Stimulated activated CD4-positive, alpha-beta T cell treated with anti-CD3 and anti-CD28 coated beads, Interleukin-4, amount 100 ng/mL, for 4 hours (primary cell): ENCODE measurements at places on chromosomes 2 and 18.
A peak's percentile ranks its signal among the peaks of the same experiment; 100 is the strongest.

DNA sequence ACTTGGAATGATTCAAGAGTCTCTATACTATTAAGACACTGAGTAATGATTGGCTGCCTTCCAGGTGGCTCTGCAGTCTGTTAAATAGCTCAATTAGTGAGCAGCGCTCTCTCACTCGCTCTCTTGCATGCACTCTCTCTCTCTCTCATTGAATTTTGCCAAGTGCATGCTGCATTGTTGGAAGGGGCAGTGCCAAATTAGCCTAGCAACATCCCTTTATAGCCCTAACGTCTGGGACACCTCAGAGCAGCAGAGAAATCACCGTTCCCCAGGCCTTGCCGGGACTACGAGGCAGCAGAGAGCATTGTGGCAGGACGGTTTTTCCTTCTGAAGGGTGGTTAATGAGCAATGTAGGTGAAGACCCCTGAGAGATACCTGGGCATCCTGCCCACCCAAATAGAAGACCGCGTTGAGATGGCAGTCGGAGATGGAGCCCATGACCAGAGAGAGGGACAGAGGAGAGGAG lies 447.6 kb upstream of the POU3F3 start:
- no peak for DNase-seq

GRCh38 chr2:233435436-233436190 lies 81.3 kb downstream of the DGKD start:
- no peak for DNase-seq

DNA sequence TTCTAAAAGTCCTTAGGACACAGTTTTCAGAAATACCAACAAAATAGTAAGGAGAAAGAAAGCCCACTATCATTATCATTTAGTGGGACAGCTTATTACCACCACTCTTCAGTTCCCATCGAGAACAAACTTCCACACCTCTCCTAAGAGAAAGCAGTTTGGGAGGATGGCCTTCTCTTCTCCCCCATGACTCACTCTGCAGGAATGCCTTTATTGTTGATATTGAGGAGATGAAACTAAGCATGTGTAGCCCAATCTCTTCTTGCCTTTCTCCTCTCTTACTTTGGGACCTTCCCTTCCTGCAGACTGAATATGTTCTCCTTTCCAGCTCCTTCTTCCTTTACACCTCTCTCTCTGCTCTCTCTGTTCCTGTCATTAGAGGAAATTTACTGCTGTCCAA lies 30.0 kb upstream of the ERMN start:
- DNase-seq: no peak

GRCh38 chr18:79587226-79587741 lies 92.3 kb upstream of the CTDP1 start:
- no peak for DNase-seq

GRCh38 chr2:20576598-20577115 lies 74.2 kb downstream of the HS1BP3 start:
- peak; percentile 32 for DNase-seq

GRCh38 chr2:143522699-143523098 lies 393.5 kb downstream of the ARHGAP15 start:
- DNase-seq: no peak

- DNase-seq: no peak
Measured at GRCh38 chr2:79580175-79580574, 67.3 kb downstream of the CTNNA2 start.

GRCh38 chr2:239548451-239548871 lies 147.6 kb upstream of the HDAC4 start:
- DNase-seq: peak; percentile 56

- no peak for DNase-seq
Measured at GRCh38 chr2:25405611-25406295, 64.0 kb upstream of the DNMT3A start.

DNA sequence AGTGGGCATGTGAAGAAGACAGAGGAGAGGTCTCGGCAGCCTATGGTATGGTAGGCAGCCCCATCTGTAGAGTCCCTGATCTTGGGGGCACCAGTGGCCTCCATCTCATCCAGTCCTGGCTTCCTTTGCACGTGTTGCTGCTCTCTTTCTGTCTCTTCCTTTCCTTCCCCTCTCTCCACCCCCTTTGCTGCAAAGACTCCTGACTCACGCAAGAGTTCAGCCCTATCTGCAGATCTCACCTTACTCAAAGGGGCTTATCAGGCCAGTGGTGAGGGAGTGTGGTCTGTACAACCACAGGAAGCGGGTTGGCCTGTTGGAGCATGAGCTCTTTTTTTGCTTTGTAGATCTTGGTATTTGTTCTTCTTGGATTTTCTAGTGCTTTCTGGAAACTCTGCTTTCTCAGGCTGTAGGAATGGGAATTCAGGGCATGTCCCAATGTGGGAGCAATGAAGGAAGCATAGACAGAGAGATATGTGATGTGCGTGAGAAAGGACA lies 14.6 kb upstream of the NT5DC4 start:
- no peak for DNase-seq

DNA sequence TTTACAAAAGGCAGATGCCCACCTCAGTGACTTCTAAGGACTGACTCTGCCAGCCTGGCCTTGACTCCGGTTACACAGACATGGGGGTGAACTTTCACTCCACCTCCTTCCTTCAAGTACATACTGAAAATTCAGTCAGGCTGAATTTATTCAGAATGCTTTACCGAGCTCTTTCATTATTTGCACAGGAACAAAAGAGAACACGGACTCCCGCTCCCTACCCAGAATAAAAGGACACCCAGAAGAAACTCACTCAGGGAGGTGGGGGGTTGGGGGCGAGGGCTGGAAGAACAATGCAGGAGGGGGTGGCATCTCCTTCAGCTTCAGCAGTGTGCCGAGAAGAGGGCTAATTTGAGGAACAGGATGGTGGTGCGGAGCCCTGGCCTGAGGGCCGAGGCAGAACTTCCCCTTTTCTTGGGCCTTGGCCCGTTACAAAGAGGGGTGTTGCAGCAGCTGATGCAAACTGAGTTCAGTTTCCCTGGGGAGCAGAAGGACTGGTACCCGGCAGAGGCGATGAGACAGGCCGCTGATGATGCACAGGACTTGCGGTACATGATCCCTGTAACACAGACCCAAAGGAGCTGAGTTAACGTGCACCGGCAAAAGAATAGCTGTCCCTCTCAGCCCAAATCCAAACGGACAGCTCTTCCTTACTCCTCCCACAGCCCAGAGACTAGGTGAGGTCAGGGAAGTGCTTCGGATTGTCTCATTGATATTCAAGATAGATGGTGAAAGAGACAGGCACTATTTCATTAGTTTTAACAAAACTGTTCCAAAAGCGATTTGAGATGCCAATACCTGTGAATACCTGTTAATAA lies 24.1 kb downstream of the LYPD1 start:
- no peak for DNase-seq

DNA sequence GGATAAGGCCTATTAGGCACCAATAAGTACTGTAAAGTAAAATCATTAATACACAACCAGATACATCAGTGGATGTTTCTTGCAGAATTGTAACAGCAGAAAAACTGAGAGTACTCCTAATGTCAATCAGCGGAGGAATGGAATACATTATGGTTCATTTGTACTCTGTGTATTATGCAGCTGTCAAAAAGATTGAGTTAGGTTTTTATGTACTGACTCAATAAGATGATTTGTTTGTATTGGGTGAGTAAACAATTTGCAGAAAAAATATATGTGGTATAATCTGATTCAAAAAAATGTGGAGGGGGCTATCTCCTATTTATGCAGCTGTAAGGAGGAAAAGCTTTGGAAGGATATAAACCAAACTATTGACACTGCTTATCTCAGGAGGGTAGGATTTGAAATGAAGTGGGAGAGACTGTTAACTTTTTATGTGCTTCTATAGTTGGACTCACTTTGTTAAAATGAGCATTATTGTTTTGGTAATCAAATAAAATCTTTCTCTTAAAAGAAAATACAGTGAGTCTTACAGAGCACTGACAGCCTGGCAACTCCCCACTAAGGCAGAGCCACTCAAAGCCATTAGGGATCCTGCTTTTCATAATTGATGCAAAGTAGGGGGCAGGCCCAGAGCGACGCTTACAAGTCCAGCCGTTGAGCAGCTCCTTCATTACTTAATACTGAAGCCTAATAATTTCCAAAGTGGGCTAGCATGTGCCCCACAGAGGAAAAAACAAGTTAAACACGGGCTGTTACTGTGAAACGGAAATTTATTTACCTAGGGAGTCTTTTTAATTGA lies 168.8 kb downstream of the PHLPP1 start:
- no peak for DNase-seq

- DNase-seq: no peak
Measured at GRCh38 chr2:57180042-57180567, 866.5 kb upstream of the VRK2 start.

- DNase-seq: no peak
Measured at GRCh38 chr2:28868611-28869010, 1.5 kb downstream of the TRMT61B start.

GRCh38 chr2:85792783-85793441 lies 39.1 kb downstream of the ATOH8 start:
- no peak for DNase-seq

- no peak for DNase-seq
Measured at GRCh38 chr2:20514596-20515269, 67.9 kb downstream of the RHOB start.

DNA sequence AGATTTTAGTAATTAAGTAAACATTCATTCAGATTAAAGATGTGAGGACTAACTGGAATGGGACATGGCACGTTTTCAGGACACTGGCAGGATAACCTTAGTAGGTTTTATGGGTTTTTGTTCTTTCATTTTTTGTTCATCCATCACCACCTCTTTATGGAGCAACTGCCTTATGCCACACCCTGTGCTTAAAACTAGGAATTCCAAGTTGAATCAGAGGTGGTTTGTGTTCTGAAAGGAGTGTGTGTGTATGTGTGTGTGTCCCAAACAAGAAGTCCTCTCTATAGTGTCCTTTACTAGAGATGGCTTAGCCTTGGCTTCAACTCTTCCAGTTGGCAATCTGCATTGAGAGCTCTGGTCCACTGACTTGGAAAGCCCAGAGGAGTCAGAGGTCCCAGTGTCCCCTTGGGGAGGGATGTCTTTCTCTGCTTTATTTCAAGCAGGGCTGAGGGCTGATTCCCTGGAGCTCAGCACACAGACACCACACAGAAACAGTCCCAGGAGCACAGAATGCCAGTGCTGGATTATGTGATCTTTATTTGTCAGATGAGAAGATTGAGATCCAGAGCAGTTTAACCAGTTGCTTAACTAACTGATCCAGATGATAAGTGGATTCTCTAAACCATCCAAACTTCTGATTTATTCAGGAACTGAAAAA lies 25.2 kb downstream of the RHOB start:
- DNase-seq: no peak

DNA sequence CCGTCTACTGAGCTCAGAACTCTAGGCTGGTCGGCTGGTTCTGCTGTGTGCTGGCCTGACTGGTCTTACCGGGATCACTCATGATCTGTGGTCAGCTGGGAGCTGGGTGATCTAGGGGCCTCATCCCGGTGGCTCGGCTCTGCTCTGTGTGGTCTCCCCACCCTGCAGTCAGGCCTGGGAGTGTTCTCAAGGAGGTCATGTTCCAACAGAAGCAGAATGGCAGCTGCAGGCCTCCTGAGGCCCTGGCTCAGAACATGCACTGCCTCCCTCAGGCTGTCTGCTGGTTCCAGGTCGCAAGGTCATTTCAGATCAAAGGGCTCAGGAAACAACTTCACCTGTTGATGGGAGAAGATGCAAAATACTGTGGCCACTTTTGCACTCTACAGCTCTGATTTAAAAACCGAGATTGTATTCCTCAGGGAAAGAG lies 81.1 kb upstream of the RFX8 start:
- DNase-seq: no peak

- DNase-seq: no peak
Measured at GRCh38 chr2:135870571-135870970, 5.7 kb downstream of the MCM6 start.

DNA sequence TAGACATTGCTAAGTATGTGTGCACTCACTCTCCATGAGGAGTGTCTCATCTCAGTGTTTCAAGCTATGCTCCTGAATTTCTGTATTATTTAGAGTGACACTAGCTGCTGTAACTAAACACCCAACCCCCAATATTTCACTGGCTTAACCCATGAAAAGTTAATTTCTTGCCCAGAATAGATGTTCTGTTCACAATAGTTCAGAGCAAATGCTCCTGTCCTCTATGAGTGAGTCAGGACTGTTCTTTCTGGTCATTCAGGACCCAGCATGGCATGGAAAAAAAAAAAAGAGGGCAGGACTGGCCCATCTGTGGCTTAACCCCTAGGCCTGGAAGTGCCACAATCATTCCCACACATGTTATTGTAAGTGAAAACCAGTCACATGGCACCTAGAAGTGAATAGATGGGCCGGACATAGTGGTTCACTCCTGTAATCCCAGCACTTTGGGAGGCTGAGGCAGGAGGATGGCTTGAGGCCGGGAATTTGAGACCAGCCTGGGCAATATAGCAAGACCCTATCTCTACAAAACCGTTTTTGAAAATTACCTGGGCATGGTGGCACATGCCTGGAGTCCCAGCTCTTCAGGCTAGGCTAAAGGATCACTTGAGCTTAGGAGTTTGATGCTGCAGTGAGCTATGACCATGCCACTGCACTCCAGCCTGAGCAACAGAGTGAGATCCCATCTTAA lies 663.6 kb downstream of the IRS1 start:
- no peak for DNase-seq
